Fibroblast of the aortic adventitia (primary cell): ENCODE measurements at places on chromosomes 12 and 14.
A peak's percentile ranks its signal among the peaks of the same experiment; 100 is the strongest.

GRCh38 chr14:103698380-103699260, 16.6 kb downstream of the XRCC3 start:
- DNase-seq = no peak

DNA sequence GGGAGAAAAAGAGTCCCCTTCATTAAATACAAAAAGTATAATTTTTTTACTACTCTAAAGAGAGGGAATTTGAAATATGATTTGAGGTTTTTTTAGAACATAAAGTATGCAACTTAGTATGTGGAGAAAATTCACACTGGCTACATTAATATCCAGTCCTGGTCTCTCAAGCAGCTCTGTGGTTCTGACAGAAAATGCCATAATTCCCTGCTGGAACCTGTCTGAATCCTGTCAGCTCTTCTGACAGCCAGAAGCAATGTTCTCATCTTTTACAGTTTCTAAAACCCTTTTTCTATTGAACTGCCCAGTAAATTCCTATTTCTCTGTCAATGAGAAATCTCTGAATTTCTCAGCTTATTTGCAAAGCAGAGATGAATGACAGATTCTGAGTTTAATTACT, 13.4 kb upstream of the NOVA1 start:
- DNase-seq = no peak

- DNase-seq = no peak
Measured at GRCh38 chr12:83150465-83151189, 463.9 kb downstream of the TMTC2 start.

DNA sequence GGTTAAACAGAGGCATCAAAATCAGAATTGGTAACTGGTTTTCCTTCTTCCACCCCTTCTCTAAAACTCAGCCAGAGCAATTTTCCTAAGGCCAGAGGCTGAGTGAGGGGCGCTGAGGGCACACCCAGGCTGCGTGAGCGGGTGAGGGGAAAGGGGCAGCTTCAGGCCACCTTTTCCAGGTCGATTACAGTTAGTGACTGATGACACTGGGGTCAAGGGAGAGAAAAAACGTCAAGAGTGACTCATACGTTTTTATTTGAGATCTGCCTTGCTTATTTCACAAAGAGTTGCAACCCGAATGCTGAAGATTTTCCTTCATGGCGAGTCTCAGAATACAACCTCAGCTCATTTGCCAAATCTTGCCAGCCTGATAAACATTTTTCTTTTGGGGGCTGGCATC, 46.7 kb upstream of the EVL start:
- no peak for DNase-seq

GRCh38 chr12:121953695-121954094, 35.3 kb downstream of the CFAP251 start:
- no peak for DNase-seq

- DNase-seq = no peak
Measured at GRCh38 chr12:132214891-132215290, 70.6 kb downstream of the NOC4L start.

GRCh38 chr12:105222726-105223351, 13.1 kb downstream of the APPL2 start:
- no peak for DNase-seq

- no peak for DNase-seq
Measured at GRCh38 chr12:98438656-98439230, 76.6 kb upstream of the TMPO start.

DNA sequence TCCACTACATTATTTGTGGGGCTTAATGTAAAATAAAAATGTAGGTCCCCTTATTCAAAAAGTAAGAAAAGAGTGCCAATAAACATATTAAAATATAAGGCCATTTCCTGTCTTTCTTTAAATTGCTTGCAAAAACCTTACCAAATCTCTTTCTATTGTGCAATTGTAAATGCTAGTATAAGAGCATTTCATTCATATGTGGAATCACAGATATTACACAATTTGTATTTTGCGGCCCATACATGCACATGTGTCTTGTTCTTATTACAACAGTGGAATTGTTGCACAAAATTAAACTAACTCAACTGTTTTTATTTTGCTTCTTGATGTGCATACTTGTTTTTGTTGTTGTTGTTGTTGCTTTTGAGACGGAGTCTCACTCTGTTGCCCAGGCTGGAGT, 20.1 kb upstream of the CRADD start:
- DNase-seq = no peak

DNA sequence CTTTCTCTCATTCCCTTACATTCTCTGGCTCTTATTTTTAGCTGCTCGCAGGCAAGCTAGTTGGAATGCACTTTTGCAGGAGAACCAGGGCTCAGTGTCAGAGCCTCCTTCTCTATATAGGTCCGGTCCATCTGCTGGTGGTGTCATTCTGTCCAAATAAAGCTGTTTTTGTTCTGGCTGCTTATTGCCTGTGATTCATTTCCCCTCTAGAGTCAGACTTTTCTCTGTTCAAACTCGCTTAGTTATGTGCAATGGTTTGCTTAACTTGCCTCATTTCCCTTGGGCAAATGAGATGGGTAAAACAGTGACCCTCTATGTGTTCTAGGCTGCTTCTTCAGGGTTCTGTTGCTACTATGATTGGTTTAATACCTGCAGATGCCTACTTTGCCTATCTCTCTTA, 2.9 kb downstream of the SMARCD1 start:
- DNase-seq = peak; percentile 78

DNA sequence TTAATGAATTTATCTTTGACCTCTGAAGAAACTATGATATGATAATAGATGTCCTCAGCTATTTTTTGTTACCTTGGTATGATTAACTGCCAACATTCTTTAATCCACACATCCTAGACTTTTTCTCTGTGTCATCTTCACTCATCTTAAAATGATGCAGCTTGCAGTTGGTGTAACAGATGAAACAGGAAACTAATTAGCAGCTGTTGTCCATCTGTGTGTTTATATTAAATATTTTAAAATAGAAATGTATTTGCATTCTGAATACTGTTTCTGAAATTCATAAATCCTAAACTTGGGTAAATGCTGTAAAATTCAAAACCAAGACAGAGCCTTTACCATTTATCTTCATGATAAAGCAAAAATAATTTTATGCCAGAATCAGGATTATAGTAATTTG, 56.1 kb upstream of the GARIN2 start:
- DNase-seq = no peak

DNA sequence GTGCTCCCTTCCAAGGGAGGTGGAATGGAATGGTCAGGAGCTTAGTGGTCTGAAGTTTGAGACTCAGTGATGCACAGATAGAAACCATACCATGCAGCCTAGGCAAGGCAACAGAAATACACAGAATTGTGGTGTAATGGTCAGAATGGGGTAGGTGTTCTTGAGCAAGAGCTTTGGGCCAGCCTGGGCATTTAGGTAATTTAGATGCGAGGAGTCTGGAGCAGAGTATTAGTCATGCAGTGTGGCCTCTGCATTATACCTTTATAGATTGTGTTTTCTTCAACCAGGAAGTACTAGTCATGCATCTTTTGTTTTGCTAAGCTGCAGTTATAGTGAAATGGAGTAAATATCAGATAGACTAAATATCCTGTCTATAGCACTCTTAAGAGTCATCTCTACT, 118.3 kb downstream of the DAAM1 start:
- DNase-seq = peak; percentile 61

GRCh38 chr14:66092206-66092605, 394.0 kb upstream of the CCDC196 start:
- DNase-seq = no peak

GRCh38 chr14:90573385-90574105, 176.7 kb downstream of the CALM1 start:
- no peak for DNase-seq

DNA sequence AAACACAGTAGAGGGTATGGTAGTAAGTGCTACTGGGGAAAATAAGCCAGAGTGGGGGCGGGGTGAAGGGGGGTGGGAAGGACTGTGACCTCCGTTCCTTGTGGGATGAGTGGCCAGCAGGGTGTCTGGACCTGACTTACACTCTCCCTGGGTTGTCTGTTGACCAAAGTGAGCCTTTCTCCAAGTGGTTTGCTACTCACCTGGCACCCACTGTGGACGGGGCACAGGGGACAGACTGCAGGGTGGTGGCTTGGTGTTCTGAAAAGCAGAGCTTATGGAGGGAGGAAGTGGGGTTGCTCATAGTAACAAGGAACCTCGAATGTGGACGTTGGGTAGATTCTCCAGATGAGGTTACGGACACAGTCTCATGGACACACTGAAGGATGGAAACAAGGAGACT, 94.4 kb upstream of the VRK1 start:
- DNase-seq = no peak

GRCh38 chr12:99388671-99389195, 258.8 kb upstream of the GARIN6 start:
- DNase-seq = no peak

- DNase-seq = no peak
Measured at GRCh38 chr12:107486140-107486892, 199.3 kb upstream of the PWP1 start.

- DNase-seq = no peak
Measured at GRCh38 chr14:101127224-101127623, 223.7 kb upstream of the RTL1 start.

DNA sequence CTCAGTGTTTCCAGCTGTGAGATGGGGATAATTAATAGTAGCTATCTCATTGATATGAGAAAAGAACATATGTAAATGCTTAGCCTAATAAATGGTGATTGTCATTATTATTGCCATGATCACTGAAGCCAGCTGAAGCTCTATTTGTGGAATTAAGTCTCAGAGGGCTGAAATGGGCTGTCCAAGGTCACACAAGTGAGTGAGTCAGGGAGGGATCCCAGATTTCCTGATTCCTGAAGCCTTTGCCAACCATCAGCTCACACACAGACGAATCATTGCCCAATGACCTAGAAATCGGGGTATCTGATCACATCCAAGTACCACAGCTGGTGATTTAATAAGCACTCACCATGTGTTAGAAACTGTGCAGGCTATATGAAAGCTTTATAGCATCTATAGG, 21.6 kb upstream of the TMEM229B start:
- peak; percentile 16 for DNase-seq

DNA sequence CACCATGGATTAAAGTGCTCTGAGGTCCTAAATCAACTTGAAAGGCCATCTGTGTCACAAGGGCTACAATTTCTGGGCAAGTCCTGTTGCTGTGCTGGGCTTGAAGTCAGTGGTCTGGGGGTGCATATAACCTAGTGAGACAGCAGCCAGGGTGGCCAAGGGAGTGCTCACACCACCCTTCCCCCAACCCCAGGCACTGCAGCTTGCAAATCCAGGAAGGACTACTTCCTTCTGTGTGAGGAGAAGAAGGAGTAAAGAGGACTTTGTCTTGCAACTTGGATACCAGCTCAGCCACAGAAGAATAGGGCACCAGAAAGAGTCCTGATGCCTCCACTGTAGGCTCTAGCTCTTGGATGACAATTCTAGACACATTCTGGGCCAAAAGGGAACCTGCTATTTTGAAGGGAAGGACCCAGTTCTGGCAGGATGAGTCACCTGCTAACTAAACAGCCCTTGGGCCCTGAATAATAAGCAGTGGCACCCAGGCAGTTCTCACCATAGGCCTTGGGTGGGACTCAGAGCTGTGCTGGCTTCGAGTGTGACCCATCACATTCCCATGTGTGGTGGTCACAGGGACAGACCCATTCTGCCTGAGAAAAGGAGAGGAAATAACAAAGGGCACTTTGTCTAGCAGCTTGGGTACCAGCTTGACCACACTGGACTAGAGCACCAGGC, 32.6 kb upstream of the DHRS7 start:
- DNase-seq = no peak

DNA sequence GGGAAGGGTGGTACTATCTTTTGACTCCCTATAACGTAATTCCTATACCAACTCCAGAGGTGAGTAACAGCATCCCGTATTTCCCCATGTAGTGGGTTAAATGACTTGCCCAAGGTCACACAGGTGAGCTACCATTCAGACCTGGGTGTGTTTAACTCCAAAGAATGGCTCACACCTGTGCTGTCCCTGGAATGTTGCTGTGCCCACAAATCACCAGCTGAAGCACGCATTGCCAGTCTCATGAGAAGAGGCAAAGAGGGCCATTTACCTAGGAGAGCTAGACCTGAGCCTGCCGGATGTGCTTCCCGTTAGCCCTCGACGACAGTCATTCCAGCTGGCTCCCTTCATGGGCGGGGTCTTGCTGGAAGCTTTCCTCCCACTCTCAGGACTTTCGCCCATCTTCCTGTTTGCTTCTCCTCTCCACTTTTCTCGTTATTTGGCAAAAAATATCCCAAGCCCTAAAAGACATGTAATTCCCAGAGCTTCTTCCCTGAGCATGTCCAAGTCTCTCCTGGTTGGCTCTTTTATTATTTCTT, 106.6 kb upstream of the VASH1 start:
- no peak for DNase-seq

- peak; percentile 52 for DNase-seq
Measured at GRCh38 chr14:89702073-89702875, 252.3 kb downstream of the EFCAB11 start.

- no peak for DNase-seq
Measured at GRCh38 chr12:26744697-26745440, 88.1 kb downstream of the ITPR2 start.

DNA sequence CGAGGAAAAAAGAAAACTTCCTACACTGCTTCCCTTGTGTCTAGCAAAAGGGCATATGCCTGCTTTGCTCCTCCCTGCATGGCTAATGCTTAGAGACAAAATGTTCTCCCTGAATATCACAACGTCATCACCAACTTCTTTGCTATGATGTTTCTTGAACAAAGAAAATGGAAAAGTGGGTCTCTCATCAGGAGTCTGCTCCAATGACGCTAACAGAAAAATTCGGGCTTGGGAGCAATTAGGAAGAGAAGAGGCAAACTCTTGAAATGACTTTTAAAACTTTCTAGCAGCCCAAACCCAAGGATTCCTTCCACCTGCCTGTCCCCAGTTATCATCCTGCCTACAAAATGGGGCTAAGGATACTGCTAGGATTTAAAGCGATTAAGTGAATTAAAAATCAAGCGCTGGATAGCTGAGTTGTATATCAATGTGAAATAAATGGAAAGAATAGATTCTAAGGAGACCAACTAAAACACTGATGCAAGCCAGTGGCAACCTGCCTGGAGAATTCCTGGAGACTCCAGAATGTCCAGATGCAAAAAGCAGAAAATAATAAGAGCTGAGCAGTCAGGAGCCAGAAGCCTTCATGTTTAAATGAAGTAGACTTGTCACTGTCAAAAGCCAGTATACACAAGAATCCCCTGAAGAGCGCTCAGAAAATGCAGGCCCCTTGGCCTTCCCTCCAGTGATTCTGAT, 183.8 kb downstream of the DPF3 start:
- peak; percentile 92 for DNase-seq

DNA sequence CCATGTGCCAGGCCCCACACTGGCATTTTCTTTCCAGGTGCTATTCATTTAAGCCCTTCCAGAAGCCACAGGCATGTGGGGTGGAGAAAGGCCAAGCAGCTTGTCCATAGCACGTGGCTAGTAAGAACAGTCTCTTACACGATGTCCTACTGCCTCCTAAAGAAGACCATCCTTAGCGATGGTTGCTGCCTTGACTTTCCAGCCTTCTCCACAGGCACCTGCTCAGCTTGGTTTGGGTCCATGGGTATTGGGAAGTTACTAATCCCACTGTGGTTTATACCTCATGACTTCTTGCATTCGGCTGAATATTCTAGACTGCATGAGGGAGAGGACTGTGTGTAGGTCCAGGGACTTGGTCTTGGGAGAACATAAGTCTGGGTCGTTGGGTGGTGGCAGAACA, 49.2 kb downstream of the NINJ2 start:
- DNase-seq = no peak

GRCh38 chr12:77089686-77090220, 24.4 kb upstream of the E2F7 start:
- DNase-seq = no peak
